GM23248 (cell line): ENCODE measurements at places on chromosomes 7 and 10. TPM values are rescaled to one million over a fixed set of nuclear protein-coding genes. Genes with fewer than 3 reads are reported as not detected.

ACHE gene
- not detected in 2 replicates for total RNA-seq

COPS6 gene
- total RNA-seq, result 59.1 and 79.1 TPM in 2 replicates

PDE1C gene
- 33.8 and 43.1 TPM in 2 replicates for total RNA-seq

DNA sequence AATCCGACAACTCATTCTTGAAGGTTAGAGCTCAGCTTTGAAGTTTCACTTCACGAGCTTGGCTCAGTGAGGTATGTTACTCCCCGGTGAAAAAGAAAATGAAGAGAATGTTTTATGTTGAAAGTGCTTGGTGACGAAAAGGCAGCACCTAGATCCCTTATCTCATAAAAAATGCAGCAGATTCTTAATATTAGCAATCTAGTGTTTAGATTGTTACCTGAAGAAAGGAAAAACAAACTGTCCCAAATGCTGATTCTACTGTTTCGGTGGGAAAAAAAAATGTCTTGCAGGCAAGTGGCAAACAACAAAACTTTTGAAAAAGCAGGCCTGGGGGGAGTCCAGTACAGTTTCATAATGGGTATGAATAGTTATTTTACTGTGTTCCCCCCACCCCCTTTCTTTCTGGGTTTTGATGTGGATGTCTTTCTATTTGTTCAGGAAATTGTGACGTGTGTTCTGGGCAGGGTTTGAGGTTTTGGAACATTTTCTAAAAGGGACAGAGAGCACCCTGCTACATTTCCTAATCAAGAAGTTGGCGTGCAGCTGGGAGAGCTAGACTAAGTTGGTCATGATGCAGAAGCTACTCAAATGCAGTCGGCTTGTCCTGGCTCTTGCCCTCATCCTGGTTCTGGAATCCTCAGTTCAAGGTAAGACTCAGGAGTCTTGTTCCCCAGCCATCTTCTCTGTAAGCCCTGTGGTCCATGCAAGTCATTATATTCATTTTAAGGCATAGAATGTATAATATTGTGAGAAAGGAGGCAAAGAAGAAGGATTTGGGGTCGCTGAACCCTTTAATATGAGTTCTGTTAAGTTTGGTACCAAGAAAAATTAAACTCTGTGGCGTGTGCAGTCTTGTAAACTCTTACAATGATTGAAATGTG is at the start of gene SRGN:
SRGN (plus strand) TSS at position 514 of the 881 bp plus-strand sequence; CDS start at position 569, 55 bp downstream.
- peak; percentile 74 for DNase-seq

NANOS1 gene
- total RNA-seq, result under 0.01 and 1.3 TPM in 2 replicates

ASB10 gene
- not detected in 2 replicates for total RNA-seq

GRCh38 chr7:115226410-115226809 is 304.5 kb downstream of the MDFIC start:
- no peak for DNase-seq
